Ureter (tissue), 1 donor: ENCODE measurements at places on chromosomes 2 and 18. TPM values are rescaled to one million over a fixed set of nuclear protein-coding genes. Genes with fewer than 3 reads are reported as not detected.

Gene CFAP65
- total RNA-seq, result not detected

DNA sequence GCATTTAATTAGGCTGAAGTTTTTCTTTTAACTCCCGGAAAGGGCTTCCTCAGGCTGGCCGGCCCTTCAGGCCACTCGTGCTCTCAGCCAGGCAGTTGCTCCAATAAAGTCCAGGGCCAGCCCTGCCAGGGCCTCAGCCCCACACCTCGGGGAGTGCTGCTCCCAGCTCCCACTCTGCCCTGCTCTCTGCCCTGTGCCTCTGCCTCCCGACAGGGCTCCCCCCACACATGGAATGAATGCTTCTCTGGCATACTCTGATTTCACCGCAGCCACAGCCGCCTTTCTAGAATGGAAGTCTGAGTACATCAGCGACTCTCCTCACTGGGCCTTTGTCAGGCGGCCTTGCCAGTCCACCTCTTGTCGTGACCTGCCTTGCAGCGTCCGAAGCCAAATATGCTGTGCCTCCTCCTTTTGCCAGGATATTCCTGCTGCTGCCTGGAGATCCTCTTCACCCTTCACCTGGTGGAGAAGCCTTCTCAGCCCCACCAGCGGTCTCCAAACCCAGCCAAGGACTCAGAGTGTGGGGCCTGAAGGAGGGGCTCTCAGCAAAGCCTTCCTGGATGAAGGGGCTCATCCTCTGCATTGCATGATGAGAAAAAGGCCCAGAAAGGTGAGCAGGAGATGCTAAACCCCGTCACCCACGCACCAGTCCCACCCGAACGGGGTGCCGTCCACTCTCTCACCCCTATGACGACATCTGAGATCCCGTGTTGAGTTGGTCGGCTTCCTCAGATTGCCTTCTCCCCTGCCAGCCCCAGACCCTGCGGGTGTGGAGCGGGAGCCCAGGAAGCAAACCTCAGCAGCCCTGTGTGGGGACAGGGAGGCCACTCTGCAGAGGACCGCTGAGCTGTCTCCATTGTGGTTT lies 472.7 kb upstream of the HS6ST1 start:
- peak; percentile 37 for DNase-seq

Gene REG3G
- total RNA-seq, result not detected

DNA sequence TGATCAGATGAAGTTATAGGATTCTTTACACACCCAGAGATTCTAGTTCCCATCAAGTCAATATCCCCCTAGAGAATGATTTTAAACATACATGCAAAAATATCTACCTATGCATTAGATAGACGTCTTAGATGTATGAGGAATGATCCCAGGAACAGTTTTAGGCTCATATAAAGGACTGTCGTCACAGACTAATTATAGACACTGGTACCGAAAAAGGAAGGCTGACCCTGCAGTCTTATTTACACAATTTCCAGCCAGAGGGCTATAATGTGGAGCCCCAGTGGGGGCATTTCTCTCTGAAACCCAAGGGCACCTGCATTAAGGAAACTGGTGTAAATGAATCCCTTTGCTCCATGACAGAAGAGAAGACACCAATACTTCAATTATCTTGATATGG lies 170.4 kb downstream of the ZNF521 start:
- no peak for DNase-seq

- peak; percentile 62 for DNase-seq
Measured at GRCh38 chr18:24397131-24397693, 412 bp downstream of the OSBPL1A start.

DNA sequence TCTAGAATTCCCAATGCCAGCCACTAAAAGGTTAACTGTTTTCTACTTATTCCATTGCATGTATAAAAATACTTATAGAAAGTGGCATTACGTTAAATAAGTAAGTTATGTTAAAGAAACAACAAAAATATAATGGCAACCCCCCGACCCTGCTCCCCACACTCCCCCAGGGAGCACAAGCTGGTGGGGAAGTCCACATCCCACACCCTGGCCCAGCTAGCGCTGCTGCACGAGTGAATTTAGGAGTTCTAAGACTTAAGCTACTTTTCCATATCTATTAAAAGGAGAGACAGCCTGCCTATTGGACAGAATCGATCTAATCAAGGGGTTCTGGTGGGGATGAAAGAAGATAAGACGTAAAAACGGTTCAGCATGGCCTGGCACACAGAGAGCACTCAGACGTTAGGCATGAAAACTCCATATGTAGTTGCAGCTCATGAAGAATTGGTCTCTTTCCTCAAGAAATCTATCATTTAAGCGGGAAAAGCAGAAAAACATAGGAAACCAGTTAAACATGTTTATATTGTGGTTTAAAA lies 16.6 kb downstream of the HJURP start:
- DNase-seq, result no peak

GRCh38 chr2:147416099-147416498 lies 428.7 kb upstream of the ACVR2A start:
- no peak for DNase-seq

DNA sequence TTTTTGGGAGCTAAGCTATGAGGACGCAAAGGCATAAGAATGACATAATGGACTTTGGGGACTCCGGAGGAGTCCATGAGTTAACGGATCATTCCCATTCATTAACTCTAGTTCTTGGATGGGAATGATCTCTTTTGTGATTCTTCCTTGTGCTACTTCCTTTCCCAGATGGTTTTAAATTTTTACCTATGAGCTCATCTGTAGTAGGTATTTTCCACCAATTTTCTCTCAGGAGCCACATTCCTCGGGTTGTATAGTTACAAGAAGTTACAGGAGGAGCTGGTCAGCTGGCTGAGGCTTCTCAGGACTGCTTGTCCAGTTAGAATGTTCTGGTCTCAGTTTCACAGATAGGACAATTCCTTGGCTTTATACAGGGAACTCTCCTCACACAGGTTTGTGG lies 42.9 kb upstream of the LPIN2 start:
- no peak for DNase-seq

Gene CTAGE1
- total RNA-seq, result not detected

DNA sequence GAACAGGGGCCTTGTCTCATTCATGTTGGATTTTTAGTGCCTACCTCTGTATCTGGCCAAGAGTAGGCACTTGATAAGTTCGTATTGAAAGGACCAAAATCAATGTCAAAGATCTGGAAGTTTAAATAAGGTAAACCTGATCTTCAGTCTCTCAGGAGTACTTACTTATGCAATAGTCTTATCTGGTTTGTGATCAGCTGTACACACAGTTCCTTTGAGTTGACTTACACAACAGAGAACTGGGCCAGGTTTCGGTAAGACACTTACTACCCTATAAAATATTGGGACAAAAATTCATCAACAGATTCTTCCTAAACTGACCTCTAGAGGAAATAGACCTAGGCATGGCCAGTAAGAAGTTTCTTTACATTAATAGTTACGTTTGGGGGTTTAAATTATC lies 113.6 kb upstream of the NXPH2 start:
- DNase-seq, result no peak

Gene POMC
- total RNA-seq, result 0.68 TPM

Gene CYTIP
- total RNA-seq, result 15.8 TPM

Gene C2orf66
- total RNA-seq, result 1.0 TPM

Gene SNORC
- total RNA-seq, result 7.3 TPM

Gene SLC5A7
- total RNA-seq, result 3.7 TPM

Gene DYNAP
- total RNA-seq, result not detected

DNA sequence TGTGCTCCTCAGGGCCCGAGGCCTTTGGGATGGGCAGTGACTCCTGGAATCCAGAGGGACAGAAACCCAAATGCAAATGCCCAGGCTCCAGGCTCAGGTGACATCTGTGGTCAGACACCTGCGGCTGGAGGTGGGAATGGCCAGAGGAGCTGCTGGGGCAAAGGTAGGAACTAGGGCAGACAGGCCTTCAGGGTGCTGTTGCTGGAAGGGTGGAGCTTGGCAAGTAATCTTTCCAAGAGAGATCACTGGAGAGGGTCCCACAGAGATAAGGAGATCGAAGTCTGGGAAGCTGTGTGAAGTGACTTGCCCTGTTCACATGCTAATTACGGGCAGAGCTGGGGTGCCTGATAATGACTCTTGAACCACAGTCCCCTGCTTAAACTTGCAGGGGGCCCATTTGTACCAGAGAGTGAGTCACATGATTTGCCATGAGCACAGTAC lies 82.4 kb downstream of the ACAA2 start:
- DNase-seq, result no peak

DNA sequence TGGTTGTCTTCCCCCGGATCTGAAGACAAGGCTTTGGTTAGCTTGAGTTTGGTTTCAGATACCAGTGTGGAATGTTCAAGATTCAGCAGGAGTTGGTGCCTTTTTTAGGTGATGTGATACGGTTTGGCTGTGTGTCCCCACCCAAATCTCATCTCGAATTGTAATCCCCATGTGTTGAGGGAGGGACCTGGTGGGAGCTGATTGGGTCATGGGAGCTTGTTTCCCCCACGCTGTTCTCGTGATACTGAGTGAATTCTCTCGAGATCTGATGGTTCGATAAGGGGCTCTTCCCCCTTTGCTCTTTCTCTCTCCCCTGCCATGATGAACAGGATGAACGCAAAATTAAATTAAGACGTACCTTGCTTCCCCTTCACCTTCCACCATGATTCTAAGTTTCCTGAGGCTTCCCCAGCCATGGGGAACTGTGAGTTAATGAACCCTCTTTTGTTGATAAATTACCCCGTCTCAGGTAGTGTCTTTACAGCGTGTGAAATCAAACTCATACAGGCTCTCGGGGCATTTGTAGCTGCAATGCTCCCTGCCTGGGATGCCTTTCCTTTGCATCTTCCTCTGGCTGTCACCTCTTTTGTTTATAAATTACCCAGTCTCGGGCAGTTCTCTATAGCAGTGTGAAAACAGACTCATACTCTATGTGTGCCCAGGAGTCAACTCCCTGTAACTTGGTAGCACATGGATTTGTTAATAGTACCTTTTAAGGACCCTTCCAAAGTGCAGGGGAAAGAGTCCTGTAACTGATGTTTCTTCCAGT lies 21.3 kb downstream of the PDCD1 start:
- peak; percentile 10 for DNase-seq

Gene RIOK3
- total RNA-seq, result 73.4 TPM

Gene NYAP2
- total RNA-seq, result 1.5 TPM

GRCh38 chr18:26438980-26439379 lies 109.4 kb downstream of the KCTD1 start:
- DNase-seq, result no peak

Gene FIGN
- 8.0 TPM for total RNA-seq

GRCh38 chr2:14550658-14551057 lies 81.9 kb upstream of the LRATD1 start:
- DNase-seq, result no peak

Gene ANKRD62
- total RNA-seq, result not detected

GRCh38 chr2:29245742-29246382 lies 130.6 kb downstream of the CLIP4 start:
- no peak for DNase-seq

DNA sequence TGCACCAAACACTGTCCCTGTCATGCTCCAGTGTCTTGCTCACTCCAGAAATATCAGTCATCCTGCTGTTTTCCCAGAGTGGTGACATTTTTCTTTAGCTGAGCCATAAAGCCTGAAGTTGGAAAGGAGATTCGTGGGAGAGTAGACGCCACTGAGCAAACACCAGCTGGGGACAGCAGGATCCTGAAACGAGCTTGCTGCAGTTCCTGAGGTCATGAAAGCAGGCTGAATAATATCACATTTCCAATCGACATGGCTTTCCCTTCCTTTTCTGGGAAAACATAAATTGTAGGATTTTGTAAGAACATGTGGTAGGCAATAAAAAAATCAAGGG lies 276.4 kb downstream of the CDCA7 start:
- no peak for DNase-seq

- DNase-seq, result no peak
Measured at GRCh38 chr2:3956892-3957291, 253.5 kb downstream of the DCDC2C start.

DNA sequence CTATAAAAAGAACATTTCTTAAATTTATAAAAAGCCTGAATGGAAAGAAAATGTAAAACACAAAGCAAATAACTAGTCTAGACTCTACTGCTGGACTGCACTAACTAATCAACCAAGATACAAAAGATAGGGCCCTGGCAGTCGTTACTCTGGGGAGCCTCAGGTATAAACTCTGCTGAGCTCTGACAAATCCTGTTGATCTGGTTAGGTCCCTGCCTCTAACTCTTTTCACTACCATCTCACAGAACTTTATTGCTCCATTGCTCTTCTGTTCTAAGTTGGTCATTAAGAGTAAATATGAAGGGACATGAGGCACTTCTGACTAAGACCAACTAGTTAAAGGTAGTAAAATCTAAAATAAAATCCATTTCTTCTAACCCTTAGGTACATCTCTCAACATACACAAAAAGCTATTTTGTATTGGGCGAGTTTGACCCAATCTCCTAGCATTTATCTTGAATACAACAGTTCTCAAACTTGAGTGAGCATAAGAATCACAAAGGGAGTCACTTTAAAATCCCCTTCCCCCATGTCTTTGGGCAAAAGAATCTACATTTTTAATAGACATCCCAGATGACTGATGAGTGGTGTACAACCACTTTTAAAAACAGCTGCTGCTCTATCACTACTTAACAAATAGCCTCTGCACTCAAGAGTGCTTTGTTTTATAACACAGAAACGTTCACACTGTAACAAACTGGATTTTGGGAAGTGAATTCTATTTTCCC lies 2.5 kb downstream of the CHN1 start:
- no peak for DNase-seq

- no peak for DNase-seq
Measured at GRCh38 chr2:165634282-165634681, 159.8 kb downstream of the GALNT3 start.

Gene POTEJ
- total RNA-seq, result not detected

GRCh38 chr2:239146011-239146641 lies 254.7 kb downstream of the HDAC4 start:
- DNase-seq, result no peak

DNA sequence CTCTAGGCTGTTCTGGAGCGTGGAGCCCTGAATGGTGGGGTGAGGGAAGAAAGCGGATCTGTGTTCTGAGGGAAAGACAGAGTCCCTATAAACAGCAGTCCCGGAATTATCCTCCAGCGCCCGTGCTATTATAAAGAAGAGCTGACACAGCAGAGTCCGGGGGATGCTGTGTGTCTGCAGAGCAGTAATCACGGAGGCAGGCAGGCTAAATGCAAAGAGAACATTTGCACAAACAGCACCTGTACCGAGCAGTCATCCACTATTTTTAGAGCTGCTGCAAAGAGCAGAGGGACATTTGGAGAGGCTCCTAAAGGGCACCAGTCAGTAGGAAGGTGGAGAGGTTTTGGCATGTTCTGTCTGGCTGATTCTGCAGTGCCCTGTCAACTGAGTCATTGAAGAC lies 293.8 kb upstream of the SLC14A2 start:
- DNase-seq, result no peak

GRCh38 chr2:224982910-224983711 lies 59.2 kb downstream of the DOCK10 start:
- DNase-seq, result no peak

GRCh38 chr18:10378688-10379420 lies 75.6 kb upstream of the APCDD1 start:
- DNase-seq, result no peak

DNA sequence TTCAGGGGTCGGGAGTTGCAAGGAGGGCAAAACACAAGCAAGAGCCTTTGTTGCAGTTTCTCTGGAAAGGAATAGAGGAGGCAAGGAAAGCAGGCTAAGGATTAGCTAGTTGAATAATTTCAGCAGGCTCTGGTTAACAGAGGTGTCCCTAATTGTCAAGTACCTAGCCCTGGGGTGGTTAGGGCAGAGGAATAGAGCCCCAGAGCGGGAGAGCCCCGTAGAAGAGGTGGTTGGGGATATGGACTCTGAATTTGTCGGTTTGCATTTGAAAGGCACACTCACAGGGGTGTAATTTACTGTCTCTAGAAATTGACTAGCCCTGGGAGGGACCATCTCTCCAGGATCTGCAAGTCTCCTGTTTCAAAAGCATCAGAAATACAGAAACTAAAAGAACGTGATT lies 1030.2 kb downstream of the TMEM182 start:
- DNase-seq, result no peak
